ENCODE measurements at places on chromosomes 1 and 21.
A peak's percentile ranks its signal among the peaks of the same experiment; 100 is the strongest.

DNA sequence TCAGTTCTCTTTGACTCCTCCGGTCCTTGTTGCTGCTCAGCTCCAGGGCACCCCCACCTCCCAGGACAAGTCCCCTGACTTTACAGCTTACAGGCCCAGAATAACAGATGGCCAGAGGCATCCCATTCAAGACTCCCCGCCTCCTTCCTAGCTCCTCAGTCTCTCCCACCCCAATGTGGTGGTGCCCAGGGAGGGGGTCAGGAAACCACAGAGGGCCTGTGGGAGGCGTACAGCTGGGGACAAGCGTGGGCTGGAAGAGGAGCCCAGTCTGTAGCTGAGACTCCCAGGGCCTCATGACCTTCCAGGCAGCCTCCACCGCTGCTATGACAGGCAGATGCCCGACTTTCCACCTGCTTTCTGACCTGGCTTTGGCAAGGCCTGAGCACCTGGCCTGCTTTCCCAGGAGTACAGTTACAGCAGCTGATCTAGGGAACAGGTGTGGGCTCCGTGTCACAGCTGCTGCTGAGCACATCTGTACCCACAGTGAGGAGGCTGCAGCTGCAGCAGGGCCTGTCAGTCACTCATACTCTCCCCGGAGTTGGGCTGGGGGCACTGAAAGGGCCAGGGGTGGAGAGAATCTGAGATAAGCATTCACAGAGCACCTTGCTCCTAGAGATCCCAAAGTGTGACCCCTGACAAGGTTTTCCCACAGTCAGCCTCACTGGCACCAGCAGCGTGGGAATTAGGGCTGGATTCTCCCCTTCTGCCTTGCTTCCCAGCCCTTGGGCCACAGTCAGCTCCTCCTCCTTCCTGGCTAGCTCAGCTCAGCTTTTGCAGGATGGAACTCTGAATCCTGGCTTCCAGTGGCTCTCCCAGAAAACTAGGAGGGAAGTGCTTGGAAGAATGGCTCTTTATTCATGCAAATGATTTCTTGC, 7.1 kb upstream of the NAV1 start:
- DNase-seq, result peak; percentile 29

DNA sequence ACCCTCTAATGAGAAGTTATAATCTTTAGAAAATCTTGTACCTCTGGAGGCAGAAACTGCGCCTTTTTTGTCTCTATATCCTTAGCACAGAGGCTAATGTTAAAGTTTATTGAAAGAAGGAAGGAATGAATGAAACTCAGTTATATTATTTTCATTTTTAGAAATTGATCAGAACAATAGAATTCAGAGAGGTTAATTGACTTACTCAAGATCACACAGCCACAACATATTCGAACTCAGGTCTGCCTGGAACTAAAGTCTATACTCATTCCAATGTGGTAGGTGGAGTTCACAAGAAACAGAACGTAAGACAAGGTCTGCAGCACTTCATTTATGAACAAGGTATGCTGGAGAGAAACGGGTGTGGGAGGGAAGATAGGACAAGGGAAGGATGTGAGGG, 23.0 kb upstream of the ITPKB start:
- DNase-seq, result no peak

GRCh38 chr1:167668108-167668507, 38.1 kb downstream of the RCSD1 start:
- DNase-seq, result peak; percentile 64

DNA sequence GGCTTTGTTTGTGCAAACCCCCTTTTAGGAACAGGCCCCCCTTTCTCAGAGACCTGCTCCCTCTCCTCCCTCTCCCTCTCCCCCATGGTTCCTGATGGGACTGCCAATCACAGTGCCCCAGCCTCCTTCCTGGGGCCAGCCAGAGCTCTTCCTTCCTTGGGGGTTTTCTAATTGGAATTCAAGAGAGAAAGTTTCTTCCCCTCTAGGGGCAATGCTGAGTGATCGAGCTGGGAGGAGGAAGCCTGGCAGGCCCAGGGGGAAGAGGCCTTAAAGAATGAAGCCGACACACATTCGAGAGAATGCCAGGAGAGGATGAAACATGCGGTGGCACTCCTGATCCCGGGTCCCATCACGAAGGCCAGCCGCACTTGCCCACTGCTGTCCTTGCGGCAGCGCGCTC, 21.3 kb upstream of the COL16A1 start:
- no peak for DNase-seq

- DNase-seq, result no peak
Observed at GRCh38 chr1:240528591-240528990, 83.4 kb downstream of the GREM2 start.

- no peak for DNase-seq
Observed at GRCh38 chr21:15659753-15660422, 69.9 kb upstream of the USP25 start.

- DNase-seq, result no peak
Observed at GRCh38 chr1:235018161-235018560, 110.5 kb downstream of the TOMM20 start.

- DNase-seq, result no peak
Observed at GRCh38 chr1:17213148-17213781, 8.3 kb downstream of the PADI1 start.

GRCh38 chr1:79215311-79215710, 208.8 kb upstream of the ADGRL4 start:
- no peak for DNase-seq

GRCh38 chr1:64823691-64824476, 79.0 kb downstream of the RAVER2 start:
- peak; percentile 44 for DNase-seq

- DNase-seq, result peak; percentile 98
Observed at GRCh38 chr1:153490272-153491051, 30.0 kb upstream of the S100A7 start.

DNA sequence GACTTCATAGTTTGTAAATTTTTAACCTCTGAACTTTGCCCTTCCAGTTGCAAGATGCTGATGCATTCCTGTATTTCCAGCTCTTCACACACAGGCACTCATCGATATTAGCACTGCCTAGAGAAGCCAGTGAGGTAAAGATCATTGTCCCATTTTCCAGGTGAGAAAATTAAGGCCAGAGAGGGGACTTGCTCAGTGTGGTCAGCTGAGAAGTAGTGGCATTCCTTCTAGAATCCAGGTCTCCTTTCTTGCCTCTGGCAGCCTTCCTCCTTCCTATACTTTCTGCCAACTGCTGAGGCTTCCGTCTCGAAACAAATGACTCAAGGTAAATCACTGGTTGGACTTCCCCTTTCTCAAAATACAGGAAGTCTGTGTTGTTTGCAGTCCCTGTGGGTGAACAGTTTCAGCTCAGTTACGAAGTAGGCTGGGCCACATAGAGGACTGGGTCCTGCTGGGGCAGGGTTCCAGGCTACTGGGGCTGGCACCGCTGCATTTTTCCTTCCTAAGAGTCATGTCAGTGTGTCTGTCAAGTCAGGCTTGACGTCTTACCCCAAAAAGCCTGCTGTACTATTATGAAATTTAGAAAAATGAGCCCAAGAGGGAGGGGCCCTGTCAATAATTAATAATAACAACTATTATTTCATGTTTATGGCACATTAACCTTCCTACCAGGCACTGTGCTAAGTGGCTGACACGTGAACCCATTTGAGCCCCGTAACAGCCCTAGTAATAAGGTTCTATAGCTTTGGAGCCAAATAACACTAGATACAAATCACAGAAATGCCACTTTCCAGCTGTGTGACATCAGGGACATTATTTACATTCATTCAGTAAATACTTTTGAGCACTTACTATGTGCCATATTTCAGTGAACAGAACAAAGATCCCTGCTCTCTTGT, 16.6 kb upstream of the RNF19B start:
- peak; percentile 99 for DNase-seq

DNA sequence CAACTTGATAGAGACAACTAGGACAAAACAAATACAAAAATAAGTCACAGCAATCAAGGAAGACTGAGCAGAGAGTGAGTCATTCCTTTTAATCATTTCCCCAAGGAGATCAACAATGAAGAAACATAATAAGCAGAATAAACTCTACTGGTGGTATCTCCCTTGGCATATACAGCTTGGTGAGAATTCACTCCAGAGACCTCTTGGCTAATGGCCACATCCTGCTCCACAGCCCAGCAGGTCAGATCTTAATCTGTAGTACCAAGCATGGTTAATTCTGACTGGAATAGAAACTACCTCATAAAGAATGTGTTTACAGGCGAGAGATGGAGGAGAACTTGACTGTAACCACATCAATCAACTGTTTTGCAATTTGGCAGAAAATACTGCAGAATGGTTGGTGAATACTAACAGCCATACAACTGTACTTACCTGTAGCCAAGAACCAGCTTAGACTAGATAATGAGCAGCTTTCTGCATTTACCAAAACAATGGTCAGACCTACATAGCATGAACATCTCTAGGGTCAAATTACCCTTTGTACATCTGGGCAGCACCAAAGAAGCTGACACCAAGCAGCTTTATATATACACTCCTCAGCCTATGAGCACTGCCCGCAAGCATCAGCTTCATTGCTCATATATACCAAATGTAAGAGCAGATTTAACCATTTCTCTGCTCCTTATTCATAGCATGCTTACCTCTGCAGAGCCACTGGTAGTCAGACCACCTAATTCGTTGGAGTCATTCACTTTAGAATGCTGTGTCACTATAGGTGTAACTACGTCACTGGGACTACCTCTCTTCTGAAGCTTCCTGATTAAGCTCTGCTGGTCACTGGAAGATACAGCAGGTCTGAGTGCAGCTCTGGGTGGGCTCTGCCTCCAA, 51.0 kb downstream of the KIAA0319L start:
- DNase-seq, result peak; percentile 11

- no peak for DNase-seq
Observed at GRCh38 chr1:161131523-161132409, 701 bp downstream of the DEDD start.

DNA sequence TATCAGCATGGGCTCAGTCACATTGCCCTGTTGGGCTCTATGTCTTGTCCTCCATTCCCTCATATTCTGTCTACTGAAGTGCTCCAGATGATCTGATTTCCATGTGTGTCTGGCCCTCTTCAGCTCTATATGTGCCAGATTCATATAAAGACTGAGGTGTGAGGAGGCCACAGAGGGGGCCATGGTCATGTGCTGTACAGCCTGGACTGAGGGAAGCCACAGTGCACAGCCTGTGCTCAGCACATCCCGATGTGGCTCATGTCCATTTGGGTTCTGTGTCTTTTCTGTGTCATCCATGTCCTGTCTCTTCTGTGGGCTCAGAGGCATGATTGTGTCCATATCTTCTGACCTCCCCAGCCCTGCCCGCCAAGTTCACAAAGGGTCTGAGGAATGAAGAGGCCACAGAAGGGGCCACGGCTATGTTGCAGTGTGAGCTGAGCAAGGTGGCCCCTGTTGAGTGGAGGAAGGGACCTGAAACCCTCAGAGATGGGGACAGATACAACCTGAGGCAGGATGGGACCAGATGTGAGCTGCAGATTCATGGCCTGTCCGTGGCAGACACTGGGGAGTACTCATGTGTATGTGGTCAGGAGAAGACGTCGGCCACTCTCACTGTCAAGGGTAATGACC, 97.0 kb downstream of the OBSCN start:
- no peak for DNase-seq

DNA sequence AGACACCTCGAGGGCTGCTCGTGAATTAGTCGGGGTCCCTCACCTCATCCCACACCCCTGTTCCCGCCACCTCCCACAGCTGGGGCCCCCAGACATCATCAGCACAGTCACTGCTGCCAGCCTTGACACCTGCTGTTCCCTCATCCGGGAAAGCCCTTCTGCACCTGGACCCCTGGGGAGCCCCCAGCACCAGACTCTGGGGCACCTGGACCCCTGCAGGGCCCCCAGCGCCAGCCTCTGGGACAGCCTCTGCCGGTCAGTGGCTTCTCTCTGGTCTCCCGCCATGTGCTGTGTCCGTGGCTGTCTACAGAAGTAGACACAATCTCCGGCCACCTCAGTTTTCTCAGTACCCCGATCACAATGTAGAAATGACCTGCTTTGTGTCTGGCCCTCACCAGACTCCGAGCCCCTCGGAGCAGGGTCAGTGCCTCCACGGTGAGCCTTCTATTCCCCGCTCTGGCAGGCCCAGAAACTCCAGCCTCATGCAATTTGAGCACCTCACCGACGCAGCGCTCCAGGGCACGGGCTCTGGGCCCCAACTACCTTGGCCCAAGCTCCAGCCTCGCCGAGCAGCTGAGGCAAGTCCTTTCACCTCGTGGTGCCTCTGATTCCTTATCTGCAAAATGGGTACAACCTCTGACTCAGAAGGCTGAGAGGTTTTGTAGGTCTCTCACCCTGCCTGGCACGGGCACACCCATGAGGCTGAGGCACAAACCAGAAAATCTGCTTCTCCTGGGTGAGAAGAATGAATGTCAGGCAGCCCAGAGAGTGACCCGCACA, 84.7 kb downstream of the RIPK4 start:
- no peak for DNase-seq

GRCh38 chr1:145982010-145982723, 14.2 kb downstream of the TXNIP start:
- DNase-seq, result no peak

- no peak for DNase-seq
Observed at GRCh38 chr1:60571811-60572210, 498.2 kb upstream of the C1orf87 start.

DNA sequence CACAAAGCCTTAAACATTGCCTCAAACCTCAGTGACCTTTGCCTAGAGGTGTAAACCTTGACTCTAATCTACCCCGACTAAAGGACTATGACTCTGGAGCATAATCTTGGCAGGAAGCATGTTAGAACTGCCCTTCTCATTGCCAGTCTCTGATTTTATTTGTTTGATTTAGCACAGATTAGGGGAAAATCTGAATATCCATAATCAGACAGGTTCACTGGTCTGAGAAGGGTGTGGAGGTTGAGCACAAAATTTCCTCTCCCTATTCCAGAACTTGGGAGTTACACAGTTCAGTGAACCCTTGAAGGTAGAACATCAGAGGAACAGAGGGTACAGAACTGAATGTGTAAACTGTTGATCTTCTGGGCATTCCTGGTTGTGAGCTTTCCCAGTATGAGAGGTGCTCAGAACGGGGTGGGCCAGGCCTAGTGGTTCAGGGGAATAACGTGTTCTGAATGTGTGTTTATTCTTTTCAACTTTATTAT, 8.3 kb upstream of the PSMB4 start:
- no peak for DNase-seq

GRCh38 chr1:114231301-114231700, 77.6 kb upstream of the SYT6 start:
- no peak for DNase-seq

DNA sequence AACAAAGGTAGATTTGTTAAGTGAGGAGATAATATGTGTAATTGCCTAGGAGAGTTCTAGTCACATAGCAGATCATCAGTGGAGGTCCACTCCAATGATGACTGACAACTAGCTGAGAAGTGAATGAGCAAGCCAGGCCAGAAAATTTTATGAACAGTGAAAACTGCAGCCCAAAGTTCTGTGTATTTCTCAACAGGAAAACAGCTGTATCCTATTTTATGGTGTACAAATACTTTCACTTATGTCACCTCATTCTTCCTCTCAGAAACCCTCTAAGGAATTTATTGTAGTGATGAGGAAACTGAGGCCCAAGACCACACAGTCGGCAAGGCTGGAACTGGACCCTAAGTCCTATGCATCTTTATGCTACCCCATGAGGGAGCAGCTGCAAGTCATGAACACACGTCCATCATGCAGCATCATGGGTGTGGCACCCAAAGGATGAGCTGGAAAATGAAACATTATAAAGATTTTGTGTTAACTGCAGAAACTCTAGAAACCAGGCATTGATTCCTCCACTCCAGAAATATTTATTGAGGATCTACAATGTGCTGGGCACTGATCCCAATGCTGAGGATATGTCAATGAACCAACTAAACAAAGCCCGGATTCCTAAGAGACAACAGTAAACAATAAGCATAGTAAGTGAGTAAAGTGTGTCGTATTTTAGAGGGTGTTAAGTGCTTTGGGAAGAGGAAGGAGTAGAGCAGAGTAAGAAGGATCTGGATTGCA, 99.5 kb upstream of the DUSP10 start:
- peak; percentile 90 for DNase-seq
